ENCODE measurements at places on chromosomes 7 and 10.
A peak's percentile ranks its signal among the peaks of the same experiment; 100 is the strongest.

GRCh38 chr10:36344240-36345174 is 702.4 kb upstream of the FZD8 start:
- DNase-seq: no peak

GRCh38 chr7:143354965-143355364 is 7.5 kb downstream of the FAM131B start:
- no peak for DNase-seq

GRCh38 chr10:6721964-6722615 is 142.0 kb upstream of the PRKCQ start:
- DNase-seq: no peak

- no peak for DNase-seq
These were observed 9.6 kb downstream of the CFTR start for GRCh38 chr7:117489430-117489829.

- no peak for DNase-seq
These were observed 11.5 kb downstream of the SGPL1 start for GRCh38 chr10:70827086-70827757.

DNA sequence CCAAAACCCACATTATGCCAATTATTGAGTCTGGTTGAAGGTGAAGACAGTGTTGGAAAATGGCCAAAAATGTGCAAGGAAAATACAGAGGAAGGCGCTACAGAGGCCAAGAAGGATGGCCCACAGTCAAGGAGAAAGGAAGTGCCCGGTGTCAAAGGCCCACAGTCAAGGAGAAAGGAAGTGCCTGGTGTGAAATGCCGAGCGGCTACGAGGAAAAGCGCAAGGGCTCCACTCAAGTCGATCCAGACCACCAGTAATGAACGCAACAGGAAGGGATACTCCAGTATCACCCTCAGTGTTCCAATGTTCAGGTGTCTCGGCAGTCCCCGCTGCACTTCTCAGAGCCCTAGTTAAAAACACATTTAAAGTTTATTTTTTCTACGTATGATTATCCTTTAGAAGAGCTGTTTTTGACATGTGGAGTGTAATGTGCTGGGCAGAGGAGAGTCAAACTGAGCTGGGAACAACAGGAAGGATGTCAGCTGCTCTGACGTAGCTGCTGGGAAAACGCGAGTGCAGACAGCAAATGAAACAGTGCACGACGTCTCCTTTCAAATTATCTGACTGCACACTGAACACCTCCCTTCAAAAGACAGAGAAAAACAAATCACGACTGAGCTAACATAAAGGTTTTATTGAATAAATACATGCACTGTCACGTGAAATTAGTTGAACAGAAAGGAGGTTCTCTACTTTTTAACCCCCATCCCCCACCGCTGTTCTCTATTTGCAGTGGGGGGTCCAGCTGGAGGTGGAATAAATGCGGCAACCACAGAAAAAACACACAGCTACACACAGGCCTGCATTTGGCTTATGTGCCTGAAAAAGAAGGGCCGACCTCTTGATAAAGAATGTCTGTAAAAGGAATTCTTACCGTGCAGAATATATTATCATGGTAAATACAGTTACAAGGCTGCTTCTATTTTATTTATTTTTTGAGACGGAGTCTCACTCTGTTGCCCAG is 26.1 kb upstream of the NCAPG2 start:
- no peak for DNase-seq

GRCh38 chr10:33335801-33336581 is 1.5 kb upstream of the NRP1 start:
- peak; percentile 45 for DNase-seq

GRCh38 chr7:45176886-45177731 is 19.5 kb downstream of the RAMP3 start:
- no peak for DNase-seq

DNA sequence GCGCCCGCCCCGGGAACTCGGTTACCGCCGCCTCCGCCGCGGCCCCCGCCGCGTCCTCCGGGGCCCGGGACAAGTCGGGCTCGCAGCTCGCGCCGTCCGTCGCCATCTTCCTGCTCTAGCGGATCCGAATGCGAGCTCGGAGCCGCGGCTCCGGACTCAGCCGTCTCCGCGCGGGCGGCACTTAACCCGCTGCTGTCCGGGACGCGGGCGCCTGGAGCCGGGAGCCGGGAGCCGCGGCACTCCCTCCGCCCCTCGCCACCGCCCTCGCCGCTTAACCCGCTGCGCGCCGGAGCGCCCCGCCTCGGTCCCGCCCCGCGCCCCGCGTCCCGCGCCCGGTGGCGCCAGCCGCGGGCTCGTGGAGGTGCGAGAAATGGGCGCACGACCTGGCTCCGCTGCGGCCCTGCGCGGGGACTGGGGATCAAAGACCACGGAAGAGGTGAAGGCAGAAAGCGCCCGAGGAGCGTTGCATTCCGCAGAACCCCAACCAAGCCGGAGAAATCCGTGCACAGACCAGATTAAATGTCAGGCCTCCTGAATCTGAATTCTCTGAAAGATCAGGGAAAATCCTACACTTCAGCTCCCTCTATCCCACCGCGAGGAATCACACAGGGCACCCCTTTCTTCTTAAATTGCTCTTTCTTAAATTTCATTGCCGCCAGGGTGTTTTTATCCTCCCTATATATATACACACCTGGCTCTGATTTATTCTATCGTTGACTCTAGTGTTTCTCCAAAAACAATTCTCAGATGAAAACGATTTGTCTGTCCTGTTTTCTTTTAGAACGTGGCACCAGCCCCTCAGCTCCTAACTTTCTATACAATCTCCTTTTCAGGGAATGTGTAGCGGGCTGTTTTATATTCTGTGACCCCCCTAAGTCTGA is at the start of gene CTTNBP2:
CTTNBP2 (minus strand) TSS at position 132 of the 881 bp plus-strand sequence; CDS start at position 106, 26 bp downstream.
- peak; percentile 25 for DNase-seq

- DNase-seq: no peak
These were observed 67.8 kb downstream of the CTBP2 start for GRCh38 chr10:125092564-125093031.

- DNase-seq: no peak
These were observed 31.3 kb downstream of the CTBP2 start for GRCh38 chr10:125129076-125129458.

- no peak for DNase-seq
These were observed 35.7 kb downstream of the CBX3 start for GRCh38 chr7:26237035-26237807.

DNA sequence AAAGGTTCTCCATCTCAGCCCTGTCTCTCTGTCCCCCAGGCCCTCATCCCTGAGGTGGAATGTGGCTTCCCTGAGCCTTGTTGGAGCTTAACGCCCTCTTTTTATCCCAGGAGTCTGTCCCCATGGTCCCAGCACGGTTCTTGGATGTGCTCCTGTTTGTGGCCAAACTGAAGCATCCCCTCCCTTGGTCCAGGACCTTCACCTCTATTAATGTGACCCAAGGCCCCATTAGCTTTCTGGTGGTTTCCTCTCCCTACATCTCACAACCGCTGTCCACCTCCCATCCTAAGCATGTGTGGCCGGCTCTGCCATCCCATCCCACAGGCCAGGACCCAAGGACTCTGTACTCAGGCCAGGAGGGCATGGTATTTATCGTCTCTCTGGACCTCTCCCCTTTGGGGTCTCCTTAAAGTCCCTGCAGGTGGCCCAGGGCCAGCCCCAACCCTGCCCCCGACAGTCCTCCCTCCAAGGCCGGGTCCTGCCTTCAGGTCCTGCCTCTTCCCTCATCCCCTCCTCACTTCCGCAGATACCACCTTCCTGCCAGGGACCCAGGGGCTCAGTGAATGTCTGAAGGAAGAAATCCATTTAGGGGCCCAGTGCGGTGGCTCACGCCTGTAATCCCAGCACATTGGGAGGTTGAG is 15.4 kb upstream of the SH2B2 start:
- DNase-seq: no peak

DNA sequence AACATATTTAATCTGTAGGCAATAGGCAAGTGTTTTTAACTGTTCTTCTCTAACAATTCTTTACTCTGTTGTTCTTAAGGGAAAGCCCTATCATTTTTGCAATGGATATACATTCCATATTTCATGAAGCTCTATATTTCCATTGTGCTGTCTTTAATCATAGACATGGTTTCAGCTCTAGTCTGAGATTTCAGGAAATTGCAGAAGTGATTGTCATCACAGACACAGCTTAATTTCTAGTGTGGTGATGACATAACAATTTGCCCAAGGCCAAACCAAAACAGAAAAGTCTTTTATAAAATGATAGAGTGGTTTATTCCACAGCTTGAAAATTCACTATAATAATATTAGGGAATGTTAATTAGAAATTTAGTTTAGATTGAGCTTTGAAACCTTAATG is 494.1 kb upstream of the SEMA3A start:
- DNase-seq: no peak

GRCh38 chr10:5536486-5537081 is 11.8 kb downstream of the CALML3 start:
- no peak for DNase-seq

DNA sequence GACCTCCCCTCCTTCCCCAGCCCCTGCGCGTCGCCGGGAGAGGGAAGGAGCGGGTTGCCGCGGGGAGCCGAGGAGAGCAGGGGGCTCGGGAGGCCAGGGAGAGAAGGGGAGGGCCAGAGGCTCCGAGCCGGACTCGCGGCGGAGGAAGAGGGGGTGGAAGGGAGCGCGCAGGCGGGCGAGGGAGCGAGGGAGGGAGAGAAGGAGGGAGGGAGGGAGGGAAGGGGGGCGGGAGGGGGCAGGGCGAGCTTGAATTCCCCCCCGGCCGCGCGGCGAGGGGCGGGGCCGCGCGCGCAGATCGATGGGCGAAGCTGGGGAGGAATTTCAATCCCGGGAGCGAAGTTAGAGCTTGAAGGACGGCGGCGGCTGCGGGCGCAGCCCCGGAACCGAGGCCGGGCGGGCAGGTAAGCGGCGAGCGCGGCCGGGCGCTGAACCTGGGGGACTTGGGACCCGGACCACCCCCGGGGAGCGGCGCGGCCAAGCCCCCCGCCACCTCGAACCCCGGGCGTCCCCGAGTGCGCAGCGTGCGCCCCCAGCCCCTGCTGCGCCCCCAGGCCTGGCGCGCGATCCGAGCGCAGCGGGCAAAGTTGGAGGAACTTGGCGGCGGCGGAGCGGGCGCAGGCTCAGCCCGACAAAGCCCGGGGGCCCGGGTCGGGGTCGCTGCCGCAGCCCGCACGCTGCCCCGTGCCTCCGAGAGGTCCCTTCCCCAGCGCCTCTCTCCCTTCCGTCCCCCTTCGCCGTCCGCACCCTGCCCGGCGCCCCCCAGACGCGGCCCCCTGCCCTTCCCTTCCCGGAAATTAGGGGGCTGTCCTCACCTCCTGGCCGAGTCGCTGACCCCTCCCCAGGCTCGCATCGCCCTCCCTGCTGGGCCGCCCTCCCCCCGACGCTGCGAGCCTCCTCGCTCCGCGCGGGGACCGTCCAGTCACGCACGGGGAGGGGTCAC is at the start of gene ELFN1:
ELFN1 (plus strand) TSS at position 324 of the 940 bp plus-strand sequence. CDS start 74,320 bp downstream, outside the sequence.
- peak; percentile 53 for DNase-seq

DNA sequence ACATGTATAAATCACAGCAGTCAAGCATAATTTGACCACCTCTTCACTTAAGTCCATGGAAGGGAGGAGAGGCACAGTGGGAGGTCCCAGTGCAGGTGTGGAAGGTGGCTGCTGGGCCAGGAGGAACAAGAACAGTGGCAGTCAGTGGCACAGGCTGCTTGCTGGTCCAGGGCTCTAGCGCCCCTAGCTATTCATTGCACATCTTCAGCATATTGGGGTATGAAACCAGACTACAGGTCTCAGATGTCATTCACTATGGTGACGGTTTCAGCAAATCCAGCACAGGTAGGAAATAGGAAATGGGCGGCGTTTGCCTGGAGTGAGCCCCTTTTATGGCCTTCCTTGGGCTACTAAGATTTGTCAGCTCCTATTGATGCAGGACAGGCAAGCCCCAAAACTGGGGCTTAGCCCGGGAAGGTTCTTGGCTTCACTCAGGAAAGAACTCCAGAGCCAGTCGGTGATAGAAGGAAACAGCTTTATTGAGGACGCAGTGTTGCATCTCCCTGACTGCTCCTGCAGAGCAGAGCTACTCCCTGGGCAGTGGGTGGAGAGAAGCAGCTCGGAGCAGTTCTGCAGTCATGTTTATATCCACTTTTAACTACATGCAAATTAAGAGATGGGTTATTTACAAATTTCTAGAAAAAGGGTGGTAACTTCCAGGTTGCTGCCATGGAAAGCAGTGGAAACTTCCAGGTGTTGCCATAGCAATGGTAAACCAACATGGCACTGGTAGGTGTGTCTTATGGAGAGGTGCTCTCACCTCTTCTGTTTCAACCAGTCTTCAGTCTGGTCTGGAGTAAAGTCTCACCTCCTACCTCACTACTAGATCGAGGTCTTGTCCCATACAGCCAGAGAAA is 608.8 kb downstream of the PARD3 start:
- peak; percentile 16 for DNase-seq

- DNase-seq: no peak
These were observed 141.6 kb downstream of the DGKB start for GRCh38 chr7:14760730-14761478.

DNA sequence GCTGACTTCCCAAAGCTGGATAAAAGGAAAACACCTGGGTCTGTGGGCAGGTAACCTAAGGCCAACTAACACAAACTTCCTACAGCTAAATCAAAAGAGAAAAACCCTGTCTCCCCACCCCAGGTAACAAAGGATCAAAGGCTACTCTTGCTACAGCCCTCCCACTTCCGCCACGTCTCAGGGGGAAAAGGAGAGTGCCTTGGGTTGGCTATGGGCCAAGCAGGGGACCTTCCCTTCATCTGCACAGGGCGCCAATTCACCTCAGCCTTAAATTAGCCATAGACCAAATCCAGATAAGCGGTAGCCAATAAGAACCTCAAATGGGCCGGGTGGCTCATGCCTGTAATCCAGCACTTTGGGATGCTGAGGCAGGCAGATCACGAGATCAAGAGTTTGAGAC is 69.1 kb upstream of the LANCL2 start:
- no peak for DNase-seq

- DNase-seq: no peak
These were observed 48.0 kb downstream of the NT5C2 start for GRCh38 chr10:103145046-103145445.

DNA sequence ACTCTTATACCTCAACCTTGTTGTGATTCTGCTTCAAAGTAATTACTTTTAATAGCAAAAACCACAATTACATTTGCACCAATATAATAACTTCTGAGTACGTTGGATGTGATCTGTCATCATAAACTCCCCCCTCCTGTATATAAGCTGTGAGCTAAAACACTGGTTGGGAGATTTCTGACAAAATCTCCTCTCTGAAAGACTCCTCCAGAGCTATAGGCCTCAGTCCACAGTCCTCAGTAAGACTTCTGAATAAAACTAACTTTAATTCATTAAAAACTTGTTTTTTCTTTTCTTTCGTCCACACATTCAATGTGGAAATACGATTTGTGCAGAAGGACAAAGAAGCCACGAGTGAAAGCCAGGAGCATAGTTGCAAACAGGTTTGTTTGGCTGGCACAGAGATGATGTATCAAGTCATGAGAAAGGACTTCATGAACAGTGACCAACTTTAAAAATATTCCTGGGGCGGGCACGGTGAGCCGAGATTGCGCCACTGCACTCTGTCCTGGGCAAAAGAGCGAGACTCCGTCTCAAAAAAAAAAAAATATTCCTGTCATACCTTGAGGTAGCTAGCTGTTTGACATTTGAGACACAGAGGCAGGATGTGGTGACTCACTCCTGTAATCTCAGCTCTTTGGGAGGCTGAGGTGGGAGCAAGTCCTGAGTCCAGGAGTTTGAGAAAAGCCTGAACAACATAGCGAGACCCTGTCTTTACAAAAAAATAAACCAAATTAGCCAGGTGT is 91.1 kb upstream of the ARHGAP21 start:
- no peak for DNase-seq

GRCh38 chr7:11328309-11328708 is 354.6 kb downstream of the PHF14 start:
- DNase-seq: no peak
